GM03348 (cell line): ENCODE measurements at places on chromosomes 1 and 21.

DNA sequence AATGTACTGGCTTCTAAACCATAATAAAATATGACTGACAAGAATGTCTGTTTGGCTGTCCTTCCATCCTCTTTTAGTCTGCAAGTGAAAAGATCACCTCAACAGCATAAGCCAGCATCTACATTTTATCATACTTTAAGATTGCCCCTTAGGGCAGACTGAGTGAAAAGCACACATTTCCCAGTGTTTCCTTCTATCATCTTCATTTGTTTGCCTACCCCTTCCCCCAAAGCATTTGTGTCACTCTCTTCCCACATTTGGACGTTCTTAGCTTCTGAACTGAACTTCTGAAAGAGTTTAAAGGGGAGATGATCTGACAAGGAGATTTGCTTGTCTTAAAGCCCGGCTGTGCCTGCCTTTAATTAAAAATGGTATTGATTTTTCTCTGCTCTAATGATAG, 322.2 kb downstream of the SPATA17 start:
- DNase-seq: no peak

DNA sequence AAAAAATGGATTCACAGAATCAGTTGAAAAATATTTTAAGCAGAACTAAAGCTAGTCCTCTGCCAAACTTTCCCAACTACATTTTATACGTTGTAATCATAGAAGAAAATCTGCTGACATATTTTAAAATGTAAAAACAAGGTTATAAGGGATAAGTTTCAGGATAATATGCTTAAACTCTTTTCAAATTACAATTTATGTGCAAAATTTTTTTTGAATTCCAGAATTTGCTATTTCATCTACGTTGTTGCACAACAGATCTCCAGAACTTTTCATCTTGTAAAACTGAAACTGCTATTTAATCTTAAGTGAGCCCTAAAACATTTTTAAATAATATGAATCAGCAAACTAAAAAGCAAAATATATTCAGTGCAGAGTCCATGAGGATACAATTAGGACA, 5.9 kb downstream of the EDEM3 start:
- DNase-seq: peak; percentile 3

GRCh38 chr1:100778748-100779147, 59.2 kb downstream of the VCAM1 start:
- no peak for DNase-seq

DNA sequence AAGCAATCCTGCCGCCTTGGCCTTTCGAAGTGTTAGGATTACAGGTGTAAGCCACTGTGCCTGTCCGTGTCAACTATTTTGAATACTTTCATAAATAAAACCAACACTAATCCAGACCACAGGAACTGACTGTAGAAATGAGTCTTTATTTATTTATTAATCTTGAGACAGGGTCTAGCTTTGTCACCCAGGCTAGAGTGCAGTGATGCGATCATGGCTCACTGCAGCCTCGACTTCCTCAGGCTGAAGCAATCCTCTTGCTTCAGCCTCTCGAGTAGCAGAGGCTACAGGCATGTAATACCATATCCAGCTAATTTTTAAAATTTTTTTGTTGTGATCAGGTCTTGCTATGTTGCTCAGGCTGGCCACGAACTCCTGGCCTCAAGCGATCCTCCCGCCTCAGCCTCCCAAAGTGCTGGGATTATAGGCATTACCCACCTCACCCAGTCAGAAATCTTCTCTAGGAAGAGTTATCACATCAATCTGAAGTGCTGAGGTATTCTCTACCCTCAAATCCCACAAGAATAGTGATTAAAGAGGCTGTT, 21.7 kb upstream of the CPLANE2 start:
- no peak for DNase-seq

DNA sequence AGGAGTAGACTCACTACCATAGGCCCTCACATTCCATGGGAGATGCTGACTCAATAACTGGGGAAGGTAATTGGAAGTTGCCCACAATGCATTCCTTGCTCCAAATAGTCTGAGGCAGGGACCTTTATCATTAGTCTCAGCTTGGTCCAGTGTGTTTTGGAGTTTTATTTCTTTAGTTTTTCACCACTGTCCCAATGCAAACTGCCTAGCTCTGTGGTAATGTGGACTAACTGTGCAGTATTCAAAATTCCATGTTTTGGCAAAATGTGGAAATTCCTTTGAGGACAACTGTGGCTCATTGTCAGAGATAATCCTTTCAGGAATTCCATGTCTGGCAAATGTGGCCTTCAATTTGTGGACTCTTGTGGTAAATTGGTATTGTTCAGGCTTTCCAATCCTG, 78.1 kb upstream of the PAPPA2 start:
- peak; percentile 29 for DNase-seq

- no peak for DNase-seq
These were observed 308.2 kb downstream of the BRINP3 start for GRCh38 chr1:190169311-190170067.

- DNase-seq: no peak
These were observed 44.1 kb downstream of the RASSF5 start for GRCh38 chr1:206551296-206551985.

- no peak for DNase-seq
These were observed 73.7 kb downstream of the FNBP1L start for GRCh38 chr1:93521618-93522017.

- peak; percentile 53 for DNase-seq
These were observed 36.5 kb downstream of the MCOLN2 start for GRCh38 chr1:84960371-84960770.

GRCh38 chr1:35264871-35265270, 3.6 kb upstream of the ZMYM4 start:
- DNase-seq: peak; percentile 70

GRCh38 chr1:203678943-203679661, 52.5 kb downstream of the ATP2B4 start:
- DNase-seq: no peak

DNA sequence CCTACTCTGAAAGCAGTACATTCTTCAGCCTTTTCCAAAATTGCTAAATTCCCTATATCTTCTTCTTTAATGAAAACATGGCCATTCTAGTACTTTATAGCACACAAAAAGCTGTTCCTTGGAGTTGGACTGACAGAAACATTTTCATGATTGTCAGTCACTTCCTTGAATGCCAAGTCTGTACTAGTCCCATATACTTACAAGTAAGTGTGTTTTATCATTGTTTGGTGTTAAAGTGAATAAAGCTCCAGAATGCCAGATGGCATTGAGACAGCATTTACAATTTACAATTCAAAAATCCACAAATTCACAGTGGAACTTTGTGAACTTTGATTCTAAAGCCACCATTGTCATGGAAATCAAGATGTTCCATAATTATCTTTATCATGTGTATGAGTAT, 36.5 kb downstream of the KCNK2 start:
- DNase-seq: no peak

- DNase-seq: no peak
These were observed at the start of gene LEMD1 for GRCh38 chr1:205421798-205422197. Gene LEMD1, minus strand, starts transcription at chr1:205422056. Its CDS starts 1,520 bp downstream, at chr1:205420536.

GRCh38 chr1:205488074-205488723, 16.3 kb upstream of the CDK18 start:
- peak; percentile 88 for DNase-seq

GRCh38 chr1:167898578-167899222, 15.2 kb downstream of the ADCY10 start:
- DNase-seq: no peak

- DNase-seq: no peak
These were observed 3.4 kb upstream of the ACOT7 start for GRCh38 chr1:6396998-6397397.

DNA sequence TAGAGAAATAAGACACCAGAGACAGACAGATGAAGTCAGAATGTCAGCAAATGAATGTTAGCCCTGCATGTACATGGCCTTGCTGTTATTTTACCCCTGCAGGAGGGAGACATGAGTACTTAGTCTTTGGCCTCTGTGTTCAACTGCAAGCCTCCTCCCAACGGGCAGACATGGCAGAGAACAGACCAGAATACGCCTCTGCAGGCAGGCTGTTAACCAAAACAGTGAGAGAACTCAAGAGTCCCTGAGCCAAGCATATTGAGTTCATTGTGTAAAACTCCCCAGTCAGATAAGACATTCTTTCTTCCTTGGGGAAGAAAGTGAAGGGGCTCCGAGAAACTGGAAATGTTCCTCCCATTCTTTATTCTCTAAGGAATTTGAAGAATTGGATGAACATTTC, 150.9 kb downstream of the PHTF1 start:
- DNase-seq: no peak

DNA sequence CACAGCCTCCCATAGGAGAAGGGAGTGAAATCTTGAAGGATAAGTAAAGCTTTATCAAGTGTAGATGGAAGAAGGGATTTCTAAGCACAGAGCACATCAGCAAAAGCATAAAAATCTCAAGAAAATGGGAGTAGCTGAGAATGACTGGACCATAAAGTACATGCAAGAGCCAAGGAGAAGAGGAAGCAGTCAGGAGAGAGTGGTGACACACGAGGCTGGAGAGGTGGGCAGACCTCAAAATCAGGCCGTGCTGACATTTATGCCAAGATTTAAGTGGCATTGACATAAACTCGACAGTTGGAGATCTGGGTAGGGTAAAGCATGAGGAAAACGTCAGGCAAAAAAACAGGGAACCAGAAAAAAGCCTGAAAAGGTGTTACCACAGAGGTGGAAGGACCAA, 62.3 kb downstream of the GFI1 start:
- no peak for DNase-seq

- DNase-seq: no peak
These were observed 57.2 kb upstream of the CNIH3 start for GRCh38 chr1:224558904-224559303.

DNA sequence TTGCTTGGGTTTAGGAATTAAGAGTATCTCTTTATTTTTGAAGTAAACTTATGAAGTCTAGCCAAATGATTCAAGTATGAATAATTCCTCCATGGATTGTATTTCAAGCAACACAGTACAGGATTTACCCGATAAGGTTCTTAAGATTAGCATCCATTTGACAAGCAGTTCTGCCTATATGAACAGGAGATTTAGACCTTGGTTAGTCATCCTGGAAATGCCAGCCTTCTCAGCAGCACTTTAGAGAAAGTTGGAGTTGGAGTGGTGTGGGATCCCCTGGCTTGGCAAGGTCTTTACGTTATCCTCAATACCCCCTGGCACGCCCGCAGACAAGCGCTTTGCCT, 1.6 kb downstream of the BCAR3 start:
- no peak for DNase-seq

DNA sequence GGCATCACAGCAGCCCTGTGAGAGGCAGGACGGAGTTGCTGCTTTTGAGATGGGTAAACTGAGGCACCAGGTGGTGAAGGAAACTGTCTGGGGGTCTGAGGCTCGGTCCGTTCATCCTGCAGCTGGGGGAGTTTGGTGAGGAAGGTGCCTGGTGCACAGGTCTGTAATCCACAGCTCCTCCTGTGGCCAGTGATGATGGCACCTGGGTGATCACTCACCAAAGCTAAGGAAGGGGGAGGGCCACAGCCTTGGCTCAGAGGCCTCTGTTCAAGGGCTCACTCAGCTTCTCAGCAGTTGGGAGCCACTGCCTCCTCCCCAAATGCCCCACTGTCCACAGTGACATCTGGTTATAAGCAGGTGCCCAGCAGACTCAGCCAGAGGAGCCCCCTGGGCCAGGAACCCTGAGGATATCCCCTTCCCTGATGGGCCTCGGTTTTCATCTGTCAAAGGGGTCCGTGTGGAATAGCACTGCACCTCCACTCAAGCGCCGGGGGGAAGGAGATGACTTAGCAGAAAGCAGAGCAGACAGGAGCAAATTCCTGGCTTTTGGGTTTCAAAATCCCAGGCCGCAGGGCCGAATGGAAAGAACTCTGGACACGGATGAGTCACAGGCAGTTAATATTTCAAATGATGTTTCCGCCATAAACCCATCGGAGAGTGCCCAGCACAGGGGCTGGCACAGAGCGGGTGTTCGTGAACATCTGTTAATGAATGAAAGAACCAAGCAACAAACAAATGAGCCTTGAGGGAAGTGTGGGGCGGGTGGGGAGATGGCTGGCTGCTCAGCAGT, 82.8 kb downstream of the DMRTB1 start:
- peak; percentile 91 for DNase-seq

- DNase-seq: peak; percentile 48
These were observed 307.2 kb downstream of the HHIPL2 start for GRCh38 chr1:222240536-222241181.

DNA sequence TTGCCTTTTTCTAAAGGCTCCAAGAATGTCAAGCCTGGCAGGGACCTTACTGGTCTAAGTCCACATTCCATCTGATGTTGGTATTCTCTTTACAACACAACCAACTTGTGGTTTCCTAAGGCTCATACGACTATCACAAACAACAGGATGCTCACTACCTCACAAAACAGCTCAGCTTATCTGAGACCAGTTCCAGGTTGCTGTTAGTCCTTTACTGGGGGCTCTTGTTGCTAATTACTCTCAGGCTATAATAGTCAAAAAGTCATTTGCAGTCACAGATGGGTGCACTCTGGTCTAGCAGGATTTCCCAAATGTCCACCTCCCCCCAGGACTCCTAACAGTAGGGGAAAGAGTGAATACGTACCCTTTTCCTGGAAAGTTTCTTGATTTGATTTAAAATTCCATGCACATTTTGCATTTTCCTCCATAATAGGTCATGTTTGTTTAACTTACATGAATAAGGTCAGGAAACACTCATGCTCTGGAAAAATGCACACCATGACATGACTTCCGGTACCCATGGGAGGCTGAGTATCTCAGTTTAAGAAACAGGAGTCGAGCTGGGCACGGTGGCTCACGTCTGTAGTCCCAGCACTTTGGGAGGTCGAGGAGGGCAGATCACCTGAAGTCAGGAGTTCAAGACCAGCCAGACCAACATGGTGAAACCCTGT, 16.0 kb downstream of the LCK start:
- no peak for DNase-seq

- DNase-seq: no peak
These were observed 3.0 kb upstream of the MAN1A2 start for GRCh38 chr1:117364240-117364639.

- DNase-seq: no peak
These were observed 2.4 kb upstream of the IER5 start for GRCh38 chr1:181086091-181086490.

DNA sequence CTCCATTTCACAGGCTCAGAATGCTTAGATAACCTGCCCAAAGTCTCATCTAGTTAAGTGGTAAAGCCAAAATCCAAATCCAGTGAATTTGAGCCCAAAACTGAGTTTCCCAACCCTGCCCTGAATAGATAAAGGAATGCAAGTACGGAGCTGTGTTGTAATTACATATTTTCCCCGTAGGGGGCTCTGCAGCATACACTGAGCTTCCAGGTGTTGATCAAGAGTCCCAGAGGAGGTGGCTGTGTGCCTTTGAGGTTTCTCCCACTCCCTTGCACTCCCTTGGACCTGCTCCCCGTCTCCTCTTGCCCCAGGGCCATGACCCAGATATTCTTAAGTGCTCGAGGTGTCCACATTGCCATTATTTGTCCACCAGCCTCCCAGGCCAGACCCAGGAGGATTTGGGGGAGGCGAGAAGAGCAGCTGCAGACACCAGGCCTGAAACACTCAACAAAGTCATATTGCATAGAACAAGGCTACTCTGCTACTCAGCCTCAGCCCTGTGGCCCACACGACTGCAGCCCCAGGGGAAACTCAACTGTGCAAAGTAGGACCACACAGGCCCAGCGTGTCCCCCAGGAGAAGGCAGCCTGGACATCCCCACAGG, 18.4 kb upstream of the LY9 start:
- DNase-seq: no peak

- no peak for DNase-seq
These were observed 4.3 kb upstream of the IKBKE start for GRCh38 chr1:206465951-206466350.

GRCh38 chr21:29429218-29429617, 130.5 kb downstream of the BACH1 start:
- DNase-seq: no peak
